GOT3 (cell line): ENCODE measurements at places on chromosomes 1 and 21.

GRCh38 chr1:158084336-158084735, 90.9 kb downstream of the KIRREL1 start:
- no peak for DNase-seq

DNA sequence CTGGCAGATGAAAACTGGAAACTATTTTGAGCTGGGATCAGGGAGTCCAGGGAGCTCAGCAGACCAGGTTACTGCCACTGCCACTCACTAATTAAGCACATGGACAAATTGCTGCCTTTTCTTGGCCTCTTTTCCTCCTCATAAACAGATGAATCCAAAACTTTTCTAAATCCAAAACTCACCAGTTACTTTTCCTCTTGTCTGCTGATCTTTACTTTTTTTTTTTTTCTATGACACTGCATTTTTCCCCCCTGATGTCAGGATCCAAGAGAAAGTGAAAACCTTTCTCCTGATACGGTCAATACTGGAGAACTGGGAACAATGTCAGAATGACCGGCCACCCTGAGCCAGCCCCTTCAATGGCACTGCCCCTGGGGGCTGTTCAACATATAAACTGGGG, 405.8 kb downstream of the DUSP10 start:
- DNase-seq, result no peak

GRCh38 chr1:222546548-222547259, 1.2 kb downstream of the HHIPL2 start:
- DNase-seq, result peak; percentile 38

DNA sequence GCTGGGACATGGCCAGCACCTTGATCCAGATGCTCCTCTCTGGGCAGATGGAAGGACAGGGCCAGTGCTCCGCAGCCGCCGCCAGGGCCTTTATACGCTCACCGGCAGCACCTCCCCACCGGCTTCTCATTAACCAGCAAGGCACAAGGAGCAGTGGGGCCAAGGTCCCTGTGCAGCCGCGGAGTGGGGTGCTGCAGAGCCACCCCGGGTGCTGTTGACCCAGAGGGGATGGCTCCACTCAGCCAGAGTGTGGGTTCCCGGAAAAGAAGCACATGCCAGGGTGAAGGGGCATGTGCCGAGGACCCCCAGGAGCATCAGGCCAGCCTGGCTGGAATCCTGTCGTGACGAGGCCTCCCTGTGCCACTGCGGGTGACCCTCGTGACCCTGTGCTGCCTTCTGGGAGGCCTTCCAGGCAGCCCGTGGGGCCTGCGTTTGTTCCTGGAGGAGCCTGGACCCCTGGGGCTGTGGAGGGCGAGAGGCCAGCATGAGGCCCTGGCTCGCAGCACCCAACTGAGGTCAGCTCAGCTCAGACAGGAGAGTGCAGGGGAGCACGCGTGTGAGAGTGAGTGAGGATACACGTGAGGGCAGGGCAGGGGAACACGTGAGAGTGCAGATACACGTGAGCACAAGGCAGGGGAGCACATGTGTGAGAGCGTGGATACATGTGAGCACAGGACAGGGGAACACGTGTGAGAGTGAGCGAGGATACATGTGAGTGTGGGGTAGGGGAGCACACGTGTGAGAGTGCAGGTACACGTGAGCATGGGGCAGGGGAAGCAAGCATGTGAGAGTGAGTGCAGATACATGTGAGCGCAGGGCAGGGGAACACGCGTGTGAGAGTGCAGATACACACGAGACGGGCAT, at the start of gene FTCD:
TSS of gene FTCD (minus strand) at position 66 of the 864 bp plus-strand sequence. CDS start at position 10, 56 bp downstream.
- no peak for DNase-seq

DNA sequence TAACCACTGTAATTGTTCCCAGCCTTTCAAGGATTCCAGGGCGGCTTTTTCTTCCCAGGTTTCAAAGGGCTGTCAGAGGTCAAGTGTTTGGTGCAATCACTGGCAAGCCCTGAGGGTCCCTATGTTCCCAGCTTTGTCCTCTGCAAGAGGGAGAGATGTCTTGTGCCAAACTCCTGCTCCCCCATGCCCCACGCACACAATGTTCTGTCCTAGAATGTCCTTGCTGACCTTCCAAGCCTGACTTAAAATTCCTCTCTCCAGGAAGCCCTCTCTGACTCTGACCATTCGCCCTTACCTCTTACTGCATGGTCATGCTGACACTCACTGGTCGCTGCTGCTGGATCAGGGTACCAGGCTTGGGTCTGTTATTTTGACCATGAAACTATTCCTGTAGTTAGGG, 152.5 kb upstream of the KCND3 start:
- no peak for DNase-seq
